Right renal cortex interstitium (tissue), 3 donors: ENCODE measurements at places on chromosomes 4 and X. TPM values are rescaled to one million over a fixed set of nuclear protein-coding genes. Genes with fewer than 3 reads are reported as not detected.

The GLA gene
- polyA plus RNA-seq = 37.3 TPM

The TRIM61 gene
- 3.8 TPM for polyA plus RNA-seq

DNA sequence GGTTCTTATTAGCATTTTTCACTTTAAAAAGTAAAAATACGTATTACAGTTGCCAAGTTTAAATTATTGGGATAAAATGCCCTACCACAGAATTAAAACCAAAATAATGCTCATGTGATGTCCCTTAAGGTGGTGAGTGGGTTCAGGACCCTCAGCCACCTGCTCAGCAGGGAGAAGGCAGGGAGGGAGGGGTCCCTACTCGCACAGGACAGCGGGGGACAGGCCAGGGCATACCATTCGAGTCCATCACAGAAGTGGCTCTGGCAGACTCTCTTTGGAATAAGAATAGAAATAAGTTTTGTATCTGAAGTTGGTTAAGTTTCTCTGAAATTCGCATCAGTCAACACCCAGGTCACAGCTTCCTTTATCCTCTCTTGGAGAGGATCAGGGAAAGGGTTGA, 37.7 kb downstream of the NOP14 start:
- no peak for DNase-seq

- DNase-seq = no peak
These were observed 58.1 kb downstream of the LINC00632 start for GRCh38 chrX:140767646-140768045.

The DNAAF6 gene
- 0.15 TPM for polyA plus RNA-seq

GRCh38 chrX:16869393-16870094, 618 bp downstream of the RBBP7 start:
- no peak for DNase-seq

DNA sequence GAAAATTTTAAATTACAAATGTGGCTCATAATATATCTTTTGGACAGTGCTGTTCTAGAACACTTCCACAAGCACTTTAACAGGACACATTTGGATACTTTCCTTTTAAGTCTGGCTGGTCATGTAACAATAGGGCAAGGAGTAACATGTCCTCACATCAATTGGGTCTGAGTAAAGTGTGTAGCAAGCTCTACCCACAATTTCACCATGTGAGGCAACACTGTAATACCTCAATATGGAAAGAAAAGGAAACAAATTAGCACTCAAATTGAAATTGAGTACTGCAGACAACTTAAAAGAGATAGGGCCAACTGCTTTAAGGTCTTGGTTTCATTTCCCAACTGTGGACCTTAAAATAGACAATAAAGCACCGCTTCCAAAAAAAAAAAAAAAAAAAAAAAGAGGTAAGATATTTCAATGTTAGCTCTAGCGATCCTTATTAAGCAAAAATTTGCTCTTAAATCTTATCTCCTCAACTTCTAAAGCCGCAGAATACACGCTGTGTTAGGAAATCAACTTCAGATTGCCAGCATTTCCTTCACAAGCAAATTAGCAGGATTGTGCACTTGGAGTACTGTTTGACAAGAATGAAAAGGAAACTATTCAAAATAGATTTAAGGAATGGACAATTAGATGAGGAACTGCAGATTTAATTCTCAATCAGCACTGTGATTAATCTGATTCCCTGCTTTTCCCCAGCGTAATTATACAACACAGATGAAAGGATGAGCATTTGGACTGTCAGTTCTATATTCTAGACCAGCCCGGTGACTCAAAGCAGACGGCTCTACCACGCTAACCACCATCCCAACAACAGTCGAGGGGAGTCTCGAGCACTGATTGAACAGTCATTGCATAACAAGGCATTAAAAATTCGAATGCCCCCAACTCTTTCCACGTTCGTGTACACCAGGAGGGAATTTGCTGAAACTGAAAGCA, 1.6 kb downstream of the CASK start:
- DNase-seq = no peak

DNA sequence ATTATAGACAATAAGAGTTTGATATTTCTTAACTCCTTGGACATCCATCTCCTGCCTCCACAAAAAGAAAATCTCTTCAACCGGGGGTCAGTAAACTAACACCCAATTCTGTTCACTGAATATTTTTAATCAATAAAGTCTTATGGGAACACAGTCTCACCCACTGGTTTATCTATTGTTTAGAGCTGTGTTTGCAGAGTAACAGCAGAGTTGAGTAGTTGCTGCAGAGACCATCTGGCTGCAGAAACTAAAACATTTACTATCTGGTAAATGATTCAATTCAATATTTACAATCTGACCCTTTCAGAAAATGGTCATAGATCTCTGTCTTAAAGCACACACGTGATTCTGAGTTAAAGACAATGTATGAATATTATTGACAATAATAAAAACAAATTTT, 94.0 kb downstream of the TMA16 start:
- DNase-seq = no peak

- no peak for DNase-seq
These were observed 636 bp downstream of the BCOR start for GRCh38 chrX:40097141-40097503.

GRCh38 chr4:4641254-4641653, 99.4 kb upstream of the STX18 start:
- DNase-seq = no peak

DNA sequence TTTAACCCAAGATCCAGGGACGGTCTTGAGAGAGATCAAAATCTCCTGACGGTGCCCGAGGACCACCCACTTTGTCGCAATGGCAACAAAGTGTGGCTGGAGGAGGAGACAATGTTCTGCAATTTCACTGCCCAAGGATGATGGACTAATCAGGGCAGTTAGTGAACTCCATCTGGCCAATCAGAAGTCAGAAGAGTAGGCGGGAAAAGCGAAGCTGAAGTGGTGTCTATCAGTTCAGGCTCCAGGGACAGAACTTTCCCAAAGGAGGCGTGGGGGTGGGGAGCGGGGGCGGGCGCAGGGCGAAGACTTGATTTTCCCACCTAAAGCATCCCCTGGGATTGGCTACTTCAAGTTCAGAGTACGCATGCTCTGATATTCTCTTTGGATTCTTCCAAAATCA, 25.6 kb downstream of the SPACA5B start:
- no peak for DNase-seq

DNA sequence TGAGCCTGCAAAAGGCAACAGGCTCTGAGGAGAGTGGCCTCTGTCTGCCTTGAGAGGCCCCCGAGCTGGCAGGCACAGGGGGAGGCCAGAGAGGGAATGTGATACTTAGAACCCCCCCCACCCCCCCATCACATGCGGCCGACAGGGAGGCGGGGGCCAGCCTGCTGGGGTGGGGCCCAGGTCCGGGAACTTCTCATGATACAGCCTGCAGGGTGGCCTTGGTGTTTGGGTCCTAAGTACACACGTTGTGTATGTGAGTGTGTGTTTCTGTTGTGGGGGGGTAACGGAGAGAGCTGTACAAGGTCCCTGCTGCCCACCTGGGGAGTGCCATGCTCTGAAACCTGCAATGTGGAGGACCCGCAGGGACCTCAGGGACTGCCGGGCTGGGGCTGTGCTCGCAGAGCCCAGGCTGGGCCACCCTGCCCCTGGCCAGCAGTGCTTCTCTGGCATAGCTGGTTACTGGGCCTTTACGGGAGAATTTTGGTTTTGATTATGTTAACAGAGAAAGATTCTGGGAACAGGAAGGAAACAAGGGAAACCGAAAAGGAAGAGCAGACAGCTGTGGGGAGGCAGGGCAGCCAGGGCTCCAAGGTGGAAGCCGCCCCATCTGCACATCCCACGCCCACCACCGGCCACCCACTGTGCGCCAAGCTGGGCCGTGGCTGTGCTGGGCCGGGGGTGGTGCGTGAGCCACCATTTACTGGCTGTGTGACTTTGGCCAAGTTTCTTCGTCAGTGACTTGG, 19.9 kb downstream of the SH3BP2 start:
- no peak for DNase-seq

- DNase-seq = no peak
These were observed 142.2 kb downstream of the GLRA3 start for GRCh38 chr4:174686826-174687225.

- DNase-seq = no peak
These were observed 167.3 kb downstream of the PJA1 start for GRCh38 chrX:68997911-68998310.

The MYOZ2 gene
- polyA plus RNA-seq = 0.53 TPM

DNA sequence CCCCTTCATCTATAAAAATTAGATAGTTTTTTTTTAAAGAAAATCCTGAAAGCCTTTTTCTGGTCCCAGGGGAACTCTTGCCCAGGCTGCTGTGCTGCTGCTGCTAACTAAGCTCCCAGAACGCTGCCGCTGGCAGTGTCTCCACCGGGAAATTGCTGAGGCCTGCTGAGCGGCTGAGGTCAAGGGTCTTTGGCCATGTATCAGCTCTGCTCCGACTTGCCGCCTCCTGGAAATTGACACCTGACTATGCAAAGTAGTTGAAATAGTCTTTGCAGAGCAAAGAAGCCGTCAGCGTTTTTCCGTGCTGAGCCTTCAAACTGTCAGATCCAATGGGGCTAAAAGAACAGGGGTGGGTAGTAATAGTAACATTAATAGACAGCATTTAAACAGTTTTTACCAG, 839 bp downstream of the QDPR start:
- no peak for DNase-seq

DNA sequence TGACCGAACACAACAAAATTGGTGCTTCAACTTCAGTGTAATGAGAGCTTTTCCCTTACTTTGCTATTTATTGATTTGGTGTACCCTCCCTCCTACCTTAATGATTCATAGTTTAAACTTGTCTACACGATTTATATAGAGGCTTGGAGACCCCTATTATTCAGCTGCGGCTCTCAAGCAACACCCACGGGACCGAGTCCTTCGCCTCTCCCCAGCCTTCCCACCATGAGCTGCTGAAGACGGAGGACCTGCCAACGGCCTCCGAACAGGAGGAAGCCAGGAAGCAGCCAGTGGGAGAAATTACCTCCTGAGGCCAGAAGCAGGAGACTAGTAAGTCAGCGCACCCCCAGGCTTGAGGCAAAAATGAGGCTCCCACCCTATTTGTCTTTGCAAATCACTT, 78.7 kb downstream of the DCTD start:
- DNase-seq = no peak

GRCh38 chr4:85933291-85933640, 426.6 kb downstream of the MAPK10 start:
- no peak for DNase-seq

DNA sequence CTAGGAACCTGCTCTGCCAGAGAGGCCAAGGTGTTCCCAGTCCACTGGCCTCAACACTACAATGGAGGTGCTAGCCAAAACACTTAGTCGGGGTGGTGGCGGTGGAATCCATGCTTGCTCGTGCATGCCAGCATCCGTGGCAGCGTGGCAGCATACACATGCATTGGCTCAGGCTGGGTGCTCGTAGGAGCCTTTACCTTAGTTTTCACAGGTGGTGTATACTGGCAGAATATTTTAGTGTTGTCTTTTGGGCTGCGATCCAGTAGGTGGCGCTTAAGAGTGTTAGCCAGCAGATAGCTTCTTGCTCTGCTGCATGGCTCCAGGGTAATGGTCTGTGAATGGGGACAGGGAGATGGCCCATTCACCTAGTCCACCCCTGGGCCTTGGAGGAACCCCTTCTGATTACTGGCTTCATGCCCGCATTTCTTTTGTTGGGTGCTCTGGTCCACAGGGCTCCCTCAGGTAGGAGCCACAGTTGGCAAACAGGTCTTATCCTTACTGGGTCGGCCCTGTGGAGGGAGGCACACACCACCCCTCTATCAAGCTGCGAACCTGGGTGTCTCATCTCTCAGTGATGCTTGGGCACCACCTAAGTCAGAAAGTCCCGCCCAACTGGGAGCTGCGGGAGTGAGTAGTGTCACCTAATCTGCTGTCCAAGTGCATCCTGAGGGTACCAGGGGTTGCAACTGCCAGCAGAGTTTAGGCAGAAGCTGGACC, 40.0 kb downstream of the RIPPLY1 start:
- DNase-seq = no peak

DNA sequence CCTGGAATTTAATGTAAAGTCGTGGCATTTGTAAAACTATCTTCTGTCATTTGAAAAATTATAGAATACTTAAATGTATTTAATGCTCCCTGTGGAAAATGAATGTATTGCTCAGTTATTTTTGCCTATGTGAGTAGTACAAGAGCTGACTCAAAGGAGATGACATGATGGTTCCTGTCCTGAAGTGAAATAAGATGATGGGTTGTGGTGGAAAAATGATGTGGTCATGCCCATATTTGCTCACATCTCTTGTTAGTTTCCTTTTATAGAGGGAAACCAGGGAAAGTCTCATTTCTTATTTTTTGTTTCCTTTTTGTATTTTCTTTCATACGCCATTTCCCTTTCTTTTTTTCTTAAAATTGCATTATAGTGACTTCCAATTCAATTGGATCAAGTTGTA, 23.7 kb downstream of the PLS3 start:
- DNase-seq = no peak

GRCh38 chr4:127809173-127809800, 27.2 kb downstream of the HSPA4L start:
- DNase-seq = no peak

The ZCCHC4 gene
- polyA plus RNA-seq = 12.3 TPM

The NPY1R gene
- 23.9 TPM for polyA plus RNA-seq

DNA sequence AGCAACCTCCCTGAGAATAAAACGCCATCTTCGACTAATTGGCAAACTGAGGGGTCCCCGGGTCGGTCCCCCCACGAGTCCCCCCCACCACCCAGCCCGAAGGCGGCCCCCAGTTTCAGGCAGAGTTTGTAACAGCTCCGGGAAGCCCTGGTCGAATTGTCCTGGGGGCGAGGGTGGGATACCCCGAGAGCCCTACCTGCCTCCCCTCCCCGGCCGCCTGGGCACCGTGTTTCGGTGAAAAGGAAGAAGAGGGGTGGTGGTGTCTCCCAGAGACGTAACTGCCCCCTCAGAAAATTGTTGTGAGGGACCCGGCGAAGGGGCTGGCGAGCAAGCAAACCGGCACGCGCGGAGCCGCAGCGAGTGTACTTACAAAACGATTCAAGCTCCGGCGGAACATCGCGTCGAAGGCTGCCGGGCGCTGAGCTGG, 1.2 kb downstream of the ATP11C start:
- DNase-seq = no peak

GRCh38 chr4:124118061-124118460, 594.5 kb downstream of the ANKRD50 start:
- DNase-seq = no peak

The FGA gene
- 1.4 TPM for polyA plus RNA-seq

The IRF2 gene
- polyA plus RNA-seq = 42.4 TPM

The AMER1 gene
- polyA plus RNA-seq = 7.6 TPM

DNA sequence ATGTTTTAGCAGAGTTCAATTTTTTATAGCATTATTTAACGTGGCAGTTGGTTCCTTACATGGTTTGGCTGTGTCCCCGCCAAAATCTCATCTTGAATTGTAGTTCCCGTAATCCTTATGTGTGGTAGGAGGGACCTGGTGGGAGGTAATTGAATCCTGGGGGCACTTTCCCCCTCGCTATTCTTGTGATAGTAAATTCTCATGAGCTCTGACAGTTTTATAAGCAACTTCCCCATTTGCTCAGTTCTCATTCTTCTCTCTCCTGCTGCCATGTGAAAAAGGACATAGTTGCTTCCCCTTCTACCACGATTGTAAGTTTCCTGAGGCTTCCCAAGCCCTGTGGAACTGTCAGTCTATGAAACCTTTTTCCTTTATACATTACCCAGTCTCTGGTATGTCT, 329.5 kb downstream of the GRIA2 start:
- DNase-seq = no peak

The PPEF1 gene
- 0.43 TPM for polyA plus RNA-seq
